Cardiac fibroblast (primary cell): ENCODE measurements at places on chromosomes 1 and 21.

DNA sequence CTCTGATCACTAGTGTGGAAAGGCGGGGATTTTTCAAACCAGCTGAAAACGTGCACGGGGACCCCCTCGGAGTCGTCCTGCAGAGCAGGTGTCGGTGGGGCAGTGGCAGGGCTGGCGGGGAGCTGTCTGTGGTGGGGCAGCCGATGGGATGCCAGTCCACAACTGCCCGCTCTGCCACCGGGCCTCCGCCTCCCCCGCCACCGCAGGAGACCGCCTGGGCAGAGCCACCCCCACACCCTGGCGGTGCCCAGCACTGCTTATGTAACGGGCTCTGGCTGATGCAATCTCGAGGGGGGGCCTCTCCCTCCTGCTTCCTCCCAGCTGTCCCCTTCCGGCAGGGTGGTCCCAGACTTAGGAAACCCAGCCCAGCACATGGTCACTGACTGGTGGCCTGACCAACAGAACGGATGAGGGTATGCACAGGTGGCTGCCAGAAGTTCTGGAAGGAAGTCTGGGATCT lies 9.3 kb downstream of the CHD5 start:
- no peak for DNase-seq

GRCh38 chr1:47870946-47871676 lies 126.1 kb downstream of the TRABD2B start:
- no peak for DNase-seq

- peak; percentile 67 for DNase-seq
Observed at GRCh38 chr21:45102391-45102932, 28.1 kb downstream of the ADARB1 start.

DNA sequence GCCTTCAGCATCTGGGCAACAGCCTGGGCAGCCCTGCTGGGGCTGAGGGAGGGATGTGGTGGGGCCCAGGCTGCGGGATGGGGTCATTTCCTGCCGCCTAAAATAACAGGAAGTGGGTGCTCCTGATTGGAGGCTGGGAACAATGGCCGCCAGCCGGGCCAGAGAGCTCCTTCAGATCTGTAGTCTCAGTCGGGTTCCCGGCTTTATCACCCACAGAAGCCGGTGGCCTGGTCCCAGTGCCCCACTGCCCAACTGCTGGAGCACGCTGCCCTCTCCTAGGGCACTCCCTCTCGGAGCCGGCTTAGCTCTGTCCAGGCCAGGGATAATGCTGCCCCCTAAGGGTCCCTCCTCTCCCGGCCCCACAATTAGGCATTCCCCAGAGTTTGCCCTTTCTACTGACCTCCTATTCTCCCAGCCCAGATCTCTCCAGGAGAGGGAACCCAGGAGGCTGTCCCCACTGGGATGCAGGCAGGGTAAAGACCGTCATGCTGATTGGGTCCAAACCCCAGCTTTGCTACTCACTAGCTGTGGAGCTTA lies 5.1 kb downstream of the MAP7D1 start:
- peak; percentile 75 for DNase-seq
